Adrenal gland (tissue), 19 donors: ENCODE measurements at places on chromosomes 12 and 14. TPM values are rescaled to one million over a fixed set of nuclear protein-coding genes. Genes with fewer than 3 reads are reported as not detected.

PPM1H gene
- total RNA-seq, result 2.9 TPM

DNA sequence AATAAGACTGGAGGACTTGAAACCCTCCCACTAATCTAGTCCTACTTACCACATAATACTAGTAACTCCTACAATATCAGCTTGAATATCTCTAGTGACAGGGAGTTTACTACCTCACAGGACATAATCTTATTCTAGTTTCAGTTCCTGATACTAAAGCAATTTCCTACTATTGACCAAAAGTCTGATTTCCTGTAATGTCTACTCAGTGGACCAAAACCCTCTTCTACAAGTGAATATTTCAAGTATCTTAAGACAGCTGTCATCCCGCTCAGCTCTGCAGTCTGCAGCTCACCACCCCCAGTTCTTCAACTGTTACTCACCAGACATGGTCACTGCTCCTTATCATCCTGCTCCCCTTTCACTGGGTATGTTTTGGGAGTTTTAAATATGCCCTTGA, 70.8 kb upstream of the TMCC3 start:
- no peak for DNase-seq

GRCh38 chr12:108543652-108544051, 17.3 kb downstream of the SART3 start:
- no peak for DNase-seq

DNA sequence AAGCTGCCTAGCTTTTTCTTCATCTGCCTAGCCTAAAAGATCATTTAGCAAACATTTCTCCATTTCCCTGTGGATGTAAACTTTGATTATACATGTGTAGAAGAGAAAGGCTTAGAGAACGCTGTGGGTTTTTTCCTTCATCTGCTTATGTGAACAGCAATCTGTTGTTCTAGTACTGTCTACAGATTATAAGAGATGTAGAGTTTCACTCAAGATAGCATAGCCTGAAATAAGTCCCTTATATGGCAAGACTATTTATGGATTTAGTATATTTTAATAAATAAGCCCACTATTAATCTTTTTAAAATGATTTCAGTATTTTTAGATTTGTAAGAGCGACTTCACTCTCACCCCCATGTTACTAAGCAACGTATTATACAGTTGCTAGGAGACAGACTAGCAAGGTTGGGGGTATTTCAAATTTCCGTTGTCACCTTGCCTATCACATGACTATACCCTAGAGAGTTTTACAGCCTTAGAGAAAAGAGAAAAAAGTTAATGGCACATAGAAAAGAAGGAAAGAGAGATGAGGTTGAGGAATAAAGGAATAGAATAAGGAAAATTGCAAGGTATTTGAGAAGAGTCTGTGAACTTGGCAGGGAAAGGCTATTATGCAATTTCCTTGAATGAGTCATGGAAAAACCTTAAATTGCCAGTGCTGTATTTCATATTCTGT, 12.2 kb upstream of the TUBA1A start:
- DNase-seq, result no peak

PKP2 gene
- total RNA-seq, result 0.36 TPM

- no peak for DNase-seq
Observed at GRCh38 chr14:76117789-76118484, 33.8 kb upstream of the GPATCH2L start.

CCDC196 gene
- not detected for total RNA-seq

DNA sequence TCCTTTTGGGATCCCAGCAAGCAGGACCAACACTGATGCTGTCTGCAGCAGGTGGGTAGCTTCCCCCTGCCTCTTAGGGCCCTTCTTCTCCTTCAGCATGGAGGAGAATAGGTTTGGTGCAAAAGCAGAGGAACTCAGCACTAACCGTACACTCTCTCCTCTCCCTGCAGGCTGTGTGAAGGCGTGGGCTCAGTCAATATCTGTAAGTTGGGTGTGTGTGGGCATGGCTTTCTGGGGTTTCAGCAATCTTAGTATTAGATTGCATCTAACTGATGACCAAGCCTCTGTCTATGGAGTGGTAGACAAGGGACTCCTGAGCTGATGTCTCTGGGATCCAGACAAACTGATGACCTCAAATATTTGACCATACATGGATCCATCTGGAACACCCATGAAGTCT, 14.3 kb downstream of the KRT85 start:
- DNase-seq, result no peak

GRCh38 chr12:25769082-25769945, 189.2 kb upstream of the RASSF8 start:
- DNase-seq, result peak; percentile 56

GRCh38 chr14:97692084-97692483, 894.9 kb downstream of the VRK1 start:
- DNase-seq, result no peak

DNA sequence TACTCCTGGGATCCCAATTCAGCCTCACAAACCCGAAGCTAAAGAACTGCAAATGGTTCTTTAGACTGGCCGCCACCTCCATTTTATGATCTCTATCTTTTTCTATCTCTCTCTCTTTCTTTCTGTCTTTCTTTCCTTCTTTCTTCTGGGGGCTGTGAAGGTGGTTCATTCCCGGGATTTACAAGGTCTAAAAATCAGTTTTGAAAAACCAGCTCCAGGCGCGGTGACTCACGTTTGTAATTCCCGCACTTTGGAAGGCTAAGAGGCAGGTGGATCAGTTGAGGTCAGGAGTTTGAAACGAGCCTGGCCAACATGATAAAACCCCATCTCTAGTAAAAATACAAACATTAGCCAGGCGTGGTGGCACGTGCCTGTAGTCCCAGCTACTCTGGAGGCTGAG, 67.2 kb upstream of the VASH1 start:
- DNase-seq, result no peak

- DNase-seq, result no peak
Observed at GRCh38 chr12:128797119-128798118, 26.3 kb downstream of the SLC15A4 start.

GRCh38 chr12:67339530-67339929, 70.4 kb downstream of the CAND1 start:
- DNase-seq, result no peak

NGB gene
- 13.0 TPM for total RNA-seq

- no peak for DNase-seq
Observed at GRCh38 chr12:1845886-1846285, 25.5 kb downstream of the LRTM2 start.

RNFT2 gene
- total RNA-seq, result 5.6 TPM

- DNase-seq, result no peak
Observed at GRCh38 chr14:99318091-99318958, 46.3 kb upstream of the BCL11B start.

- no peak for DNase-seq
Observed at GRCh38 chr12:18658829-18659228, 79.0 kb downstream of the PLCZ1 start.

CLEC6A gene
- total RNA-seq, result not detected

GRCh38 chr12:89529738-89530137, 3.9 kb upstream of the POC1B start:
- DNase-seq, result no peak

- DNase-seq, result no peak
Observed at GRCh38 chr12:108752387-108752786, 21.1 kb upstream of the CORO1C start.

LDHB gene
- total RNA-seq, result 1,272 TPM

DNA sequence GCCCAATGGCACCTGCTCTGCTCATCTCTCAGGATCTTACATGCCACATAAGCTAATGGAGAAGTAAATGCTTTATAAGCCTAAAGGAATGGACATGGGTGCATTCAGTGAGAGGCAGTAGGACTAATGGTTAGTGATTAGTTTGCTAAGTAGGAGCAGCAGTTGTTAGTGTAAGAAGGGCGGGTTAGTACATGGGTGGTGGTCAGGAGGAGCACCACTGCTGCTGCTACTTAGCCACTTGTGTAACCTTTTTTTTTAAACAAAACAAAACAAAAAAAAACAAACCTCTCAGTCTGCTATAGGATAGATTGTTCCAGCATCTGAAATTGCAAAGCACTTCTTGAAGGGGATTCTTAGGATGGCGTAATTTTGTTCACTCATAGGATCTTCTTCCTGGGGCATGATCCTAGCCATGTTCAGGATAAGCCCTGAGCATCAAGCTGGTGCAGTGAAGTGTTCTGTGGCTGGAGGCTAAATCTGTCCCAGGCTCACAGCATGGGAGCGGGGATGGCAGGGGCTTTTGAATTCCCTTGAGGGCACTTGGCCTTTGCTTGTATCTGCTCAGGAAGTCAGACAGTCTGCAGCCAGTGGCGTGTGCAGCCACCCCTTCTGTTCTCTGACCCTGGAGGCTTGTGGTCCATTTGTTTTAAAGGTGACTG, 63.6 kb downstream of the CHST11 start:
- no peak for DNase-seq

- no peak for DNase-seq
Observed at GRCh38 chr14:48075487-48075886, 400.1 kb upstream of the MDGA2 start.

GRCh38 chr14:50883827-50884197, 12.0 kb downstream of the ABHD12B start:
- no peak for DNase-seq

DNA sequence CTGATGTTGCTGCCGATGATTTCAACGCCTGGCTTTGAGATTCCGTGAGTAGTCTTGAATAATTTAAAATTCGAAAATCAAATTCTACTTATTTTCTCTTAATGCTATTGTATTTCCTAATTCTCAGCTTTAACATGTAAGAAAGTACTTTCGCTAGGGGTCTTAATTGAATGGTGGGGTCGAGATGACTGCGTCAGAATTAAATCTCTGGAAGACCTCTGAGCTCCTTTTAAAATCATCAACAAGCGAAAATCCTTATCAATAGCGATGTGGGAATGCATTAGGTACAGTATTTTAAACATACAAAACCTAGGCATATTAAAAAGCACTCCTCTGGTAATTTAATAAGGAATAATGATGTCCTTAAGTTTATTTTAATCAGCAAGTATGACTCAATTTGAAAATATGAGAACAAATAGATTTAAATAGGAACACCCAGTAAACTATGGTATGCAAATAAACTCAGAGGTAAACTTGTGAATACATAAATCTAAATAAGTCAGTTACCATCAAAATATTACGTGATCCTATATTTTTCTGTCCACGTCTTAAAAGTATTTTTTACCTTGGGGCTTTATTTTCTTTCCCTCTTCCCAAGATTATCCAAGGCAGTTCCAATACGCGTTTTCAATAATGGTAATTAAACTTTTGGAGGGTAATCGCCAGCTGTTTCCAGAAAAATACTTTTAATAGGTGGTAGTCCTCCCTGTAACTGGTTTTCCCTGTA, 1.4 kb downstream of the FOXA1 start:
- no peak for DNase-seq

DIO2 gene
- total RNA-seq, result 1.5 TPM

PARP11 gene
- 11.7 TPM for total RNA-seq

DNA sequence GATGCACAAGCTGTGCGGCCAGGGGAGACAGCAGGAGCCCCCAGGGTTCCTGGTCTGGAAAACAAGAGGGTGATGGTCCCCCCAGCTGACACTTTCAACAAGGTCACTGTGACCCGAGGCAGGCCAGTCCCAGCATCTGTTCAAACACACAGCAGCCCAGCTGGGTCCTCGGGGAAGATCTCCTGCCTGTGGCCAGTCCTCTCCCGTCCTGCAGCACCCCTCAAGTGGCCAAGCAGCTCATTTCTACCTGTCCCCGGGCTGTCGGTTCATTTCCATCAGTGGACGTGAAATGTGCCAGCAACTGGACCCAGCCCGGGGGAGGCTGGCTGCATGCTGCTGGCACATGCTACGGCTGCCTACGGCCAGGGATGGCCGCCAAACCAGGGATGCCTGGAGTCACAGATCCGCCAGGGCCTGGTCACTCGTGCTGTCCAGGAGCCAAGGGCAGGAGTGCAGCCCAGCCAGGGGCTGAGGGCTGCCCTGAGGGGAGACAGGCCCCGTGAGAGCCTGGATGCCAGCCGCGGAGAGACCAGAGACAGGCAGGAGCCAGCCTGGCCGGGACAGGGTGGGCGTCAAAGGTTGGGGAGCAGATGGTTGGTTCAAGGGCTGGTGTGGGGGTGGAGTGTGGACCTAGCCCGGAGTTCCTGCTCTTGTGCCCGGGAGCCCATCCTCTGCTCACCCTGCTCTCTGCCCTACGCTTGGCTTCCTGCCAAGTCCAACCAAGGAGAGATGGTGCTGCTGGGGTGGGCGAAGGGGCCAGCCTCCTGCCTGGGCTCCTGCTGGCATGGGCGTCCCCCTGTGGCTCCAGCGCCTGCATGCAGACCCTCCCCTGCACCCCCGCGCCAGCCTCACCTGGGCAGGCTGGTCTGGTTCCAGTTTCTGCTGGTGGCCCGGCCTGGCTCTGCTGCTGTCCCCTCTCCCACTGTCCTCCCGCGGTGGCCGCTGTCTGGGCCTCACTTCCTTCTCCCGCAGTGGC, 143.8 kb downstream of the ADGRD1 start:
- DNase-seq, result no peak

MANSC1 gene
- 16.1 TPM for total RNA-seq

DNA sequence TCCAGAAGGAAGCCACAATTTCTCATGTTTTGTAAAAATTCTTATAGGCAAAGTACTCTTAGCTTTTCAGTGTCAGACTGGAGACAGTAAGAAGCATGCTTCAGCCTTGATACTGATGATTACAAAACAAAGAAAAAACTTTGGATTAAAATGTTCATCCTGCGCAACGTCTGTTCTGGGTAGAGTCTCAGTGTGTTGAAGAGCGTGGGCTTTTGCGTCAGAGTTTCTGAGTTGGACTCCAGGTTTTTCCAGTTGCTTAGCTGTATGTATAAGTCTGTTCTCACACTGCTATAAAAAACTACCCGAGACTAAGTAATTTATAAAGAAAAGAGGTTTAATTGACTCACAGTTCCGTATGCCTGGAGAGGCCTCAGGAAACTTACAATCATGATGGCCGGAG, 508.1 kb downstream of the DIO2 start:
- DNase-seq, result no peak

GRCh38 chr14:56147986-56148901, 30.0 kb downstream of the PELI2 start:
- no peak for DNase-seq

INHBC gene
- total RNA-seq, result not detected

DNA sequence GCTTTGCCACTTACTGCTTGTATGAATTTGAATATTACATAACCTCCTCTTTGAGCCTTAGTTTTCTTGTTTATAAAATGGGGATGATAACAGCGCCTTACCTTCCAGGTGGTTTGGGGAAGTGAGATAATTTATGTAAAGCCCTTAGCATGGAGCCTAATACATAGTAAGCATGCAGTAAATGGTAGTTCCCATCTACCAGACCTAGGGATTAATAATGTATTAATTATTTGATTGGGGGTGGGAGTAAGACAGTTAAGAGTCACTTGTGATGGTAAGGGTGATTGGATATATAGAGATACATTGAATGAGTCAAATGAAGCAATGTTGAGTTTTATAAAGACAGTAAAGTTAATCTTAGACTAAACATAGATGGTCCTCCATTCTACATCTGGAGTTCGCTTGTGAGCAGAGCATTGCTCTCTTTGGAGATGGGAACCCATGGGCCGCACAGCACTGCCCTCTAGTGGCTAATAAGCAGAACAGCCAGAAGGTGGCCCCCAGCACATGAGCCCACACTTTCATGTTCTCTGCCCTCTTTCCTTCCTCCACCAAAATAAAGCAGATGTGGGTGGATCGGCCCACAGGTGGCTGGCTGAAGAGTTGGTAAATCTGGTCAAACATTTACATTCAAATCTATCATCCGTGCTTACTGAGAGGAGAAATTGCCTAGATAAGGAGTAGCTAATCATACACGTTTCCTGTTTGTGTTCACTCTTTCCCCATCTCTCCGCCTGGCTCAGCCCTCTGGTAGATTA, 26.5 kb upstream of the TAMALIN start:
- peak; percentile 72 for DNase-seq
